ENCODE measurements at places on chromosomes 13 and 19.
A peak's percentile ranks its signal among the peaks of the same experiment; 100 is the strongest.

DNA sequence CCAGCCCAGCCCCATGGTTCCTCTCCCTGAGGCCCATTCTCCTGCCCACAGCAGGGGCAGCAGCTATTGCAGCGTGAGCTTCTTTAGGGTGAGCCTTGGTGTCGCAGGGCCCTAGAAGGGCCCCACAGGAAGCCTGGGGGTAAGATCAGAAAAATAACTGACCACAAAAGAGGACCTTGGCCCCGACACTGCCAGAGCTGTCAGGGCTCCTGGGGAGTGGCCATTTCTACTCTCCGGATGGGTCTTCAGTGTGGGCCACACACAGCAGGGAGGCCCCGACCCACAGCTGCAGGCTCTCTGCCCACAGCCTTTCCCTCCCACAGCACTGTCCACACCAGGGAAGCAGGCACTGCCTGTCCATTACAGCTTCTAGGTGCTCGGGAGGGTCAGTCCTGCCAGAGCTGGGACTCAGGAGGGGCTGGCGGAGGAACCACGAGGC lies 3.5 kb upstream of the SIGLEC8 start:
- no peak for DNase-seq

- no peak for DNase-seq
Observed at GRCh38 chr19:55464662-55465054, at the start of gene C19orf85. C19orf85 (minus strand) TSS chr19:55464751; CDS start chr19:55464554, 197 bp downstream.

DNA sequence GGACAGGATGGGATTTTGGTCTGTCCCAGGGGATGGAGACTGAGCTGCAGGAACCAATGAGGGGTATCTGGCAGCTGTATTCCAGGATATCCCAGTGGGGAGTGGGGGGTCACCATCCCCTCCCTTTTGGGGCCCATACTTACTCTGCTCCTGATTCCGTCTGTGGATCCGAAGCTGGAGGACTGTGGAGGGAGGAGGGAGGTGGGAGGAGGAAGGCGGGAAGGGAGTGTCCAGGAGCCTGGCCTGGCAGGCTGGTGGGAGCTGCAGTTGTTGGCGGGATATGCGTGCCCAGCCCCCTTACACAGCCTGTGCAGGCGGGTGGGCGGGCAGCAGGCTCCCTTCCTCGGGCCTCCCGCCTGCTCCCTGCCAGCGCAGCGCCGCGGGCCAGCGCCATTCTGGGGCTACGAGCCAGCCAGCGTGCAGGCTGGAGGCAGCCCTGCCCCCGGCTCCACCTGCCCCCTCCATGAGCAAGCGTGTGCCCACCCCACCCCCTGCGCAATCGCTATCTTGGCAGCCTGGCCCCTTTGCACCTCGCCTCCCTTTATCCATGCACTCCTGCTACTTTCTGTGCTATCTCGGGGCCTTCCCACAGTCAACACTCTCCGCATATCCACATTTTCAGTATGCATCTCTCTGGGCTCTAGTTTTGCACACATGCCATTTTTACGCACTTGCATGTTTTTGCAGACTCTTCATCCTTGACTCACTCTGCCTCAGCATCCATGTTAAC lies 2.8 kb downstream of the MAMSTR start:
- DNase-seq: no peak

- no peak for DNase-seq
Observed at GRCh38 chr19:1540365-1540925, 16.6 kb downstream of the PLK5 start.

DNA sequence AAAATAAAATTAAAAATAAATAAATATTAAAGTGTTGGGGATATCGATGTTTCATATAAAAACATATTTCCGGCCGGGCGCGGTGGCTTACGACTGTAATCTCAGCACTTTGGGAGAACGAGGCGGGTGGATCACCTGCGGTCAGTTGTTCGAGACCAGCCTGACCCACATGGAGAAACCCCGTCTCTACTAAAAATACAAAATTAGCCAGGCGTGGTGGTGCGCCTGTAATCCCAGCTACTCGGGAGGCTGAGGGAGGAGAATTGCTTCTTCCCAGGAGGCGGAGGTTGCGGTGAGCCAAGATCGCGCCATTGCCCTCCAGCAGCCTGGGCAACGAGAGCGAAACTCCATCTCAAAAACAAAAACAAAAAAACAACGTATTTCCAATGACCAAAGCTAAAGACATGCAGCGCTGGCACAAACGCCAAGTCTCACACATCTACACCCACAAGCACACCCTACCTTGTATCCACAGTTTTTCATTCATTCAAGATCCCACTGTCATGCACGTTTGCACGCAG lies 907 bp downstream of the ZNF569 start:
- DNase-seq: no peak

- no peak for DNase-seq
Observed at GRCh38 chr13:75050419-75051046, 431.4 kb downstream of the TBC1D4 start.

- peak; percentile 81 for DNase-seq
Observed at GRCh38 chr19:3224346-3225168, at the start of gene CELF5. CELF5 (plus strand) TSS chr19:3224661; CDS start chr19:3224740, 79 bp downstream.

DNA sequence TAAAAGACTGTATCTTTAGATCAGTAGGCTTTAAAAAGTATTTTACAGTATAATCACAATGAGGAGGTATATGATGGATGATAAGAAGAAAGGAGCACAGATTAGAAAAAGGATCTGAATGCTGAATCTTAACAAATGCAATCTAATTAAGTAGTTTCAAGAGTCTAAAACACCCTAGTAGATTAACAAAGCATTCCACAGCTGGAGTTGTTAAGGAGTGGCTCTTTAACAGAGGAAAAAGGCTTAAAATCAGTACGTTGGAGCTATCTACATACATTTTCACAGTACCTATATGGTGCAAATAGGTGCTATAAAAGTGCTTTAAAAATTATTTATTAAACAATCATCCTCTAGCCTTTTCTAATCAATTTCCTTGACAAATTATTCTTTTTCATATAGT lies 34.5 kb downstream of the TSC22D1 start:
- no peak for DNase-seq

GRCh38 chr13:93674337-93674755 lies 447.7 kb downstream of the GPC6 start:
- no peak for DNase-seq

DNA sequence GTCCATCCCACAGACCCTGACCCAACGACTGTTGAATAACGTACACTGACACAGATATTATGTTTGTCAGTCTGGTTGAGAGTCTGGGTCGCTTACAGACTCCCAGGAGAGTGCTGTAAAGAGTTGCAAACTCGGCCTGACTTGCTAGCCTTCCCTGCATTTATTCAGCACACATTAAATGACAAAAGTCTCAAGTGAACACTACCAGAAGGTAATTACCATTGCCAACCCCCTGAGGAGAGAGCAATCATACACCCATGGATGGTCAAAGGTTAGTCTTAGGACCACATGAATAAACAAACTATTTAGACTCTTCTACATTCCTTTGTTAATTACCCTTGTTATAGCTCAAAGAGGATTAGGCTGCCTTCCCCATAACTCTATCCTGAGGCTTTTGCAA lies 1048.6 kb downstream of the PCDH17 start:
- no peak for DNase-seq

DNA sequence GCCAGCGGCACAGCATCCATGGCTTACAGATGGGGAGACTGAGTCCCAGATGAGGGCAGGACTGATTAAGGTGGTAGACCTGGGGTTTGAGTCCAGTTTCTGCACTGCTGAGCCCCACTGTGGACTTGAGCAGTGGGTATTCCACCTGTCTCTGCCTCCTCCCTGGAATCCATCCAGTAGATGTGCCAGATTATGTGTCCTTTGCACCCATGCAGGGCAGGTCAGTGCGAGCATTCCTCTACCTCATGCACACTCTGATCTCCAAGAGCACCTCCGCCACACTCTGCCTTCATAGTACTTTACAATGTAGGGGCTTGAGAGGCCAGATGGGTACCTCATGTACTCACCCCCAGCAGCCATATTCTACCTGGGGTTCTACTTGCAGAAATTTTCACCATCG lies 10.0 kb downstream of the ZSCAN22 start:
- no peak for DNase-seq

GRCh38 chr19:19451429-19452242 lies 46.2 kb downstream of the GATAD2A start:
- no peak for DNase-seq

DNA sequence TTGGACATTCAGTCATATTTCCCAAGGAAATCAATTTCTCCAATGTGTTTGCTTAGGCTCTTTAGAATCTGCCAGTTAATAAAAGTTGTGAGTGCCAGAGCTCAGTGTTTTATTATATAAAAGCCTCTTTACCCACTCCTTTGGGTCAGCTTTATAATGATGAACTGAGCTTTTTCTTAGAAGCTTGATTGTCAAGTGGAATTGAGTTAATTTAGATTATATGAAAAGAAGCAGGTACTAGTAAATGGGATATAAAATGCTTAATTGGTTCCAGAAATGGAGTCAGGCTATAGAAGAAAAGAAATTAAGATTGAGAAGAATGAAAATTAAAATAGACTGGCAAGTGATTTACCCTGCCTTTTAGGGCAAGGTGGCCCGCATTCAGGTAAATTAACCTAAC lies 363.2 kb downstream of the SLITRK6 start:
- no peak for DNase-seq

- DNase-seq: no peak
Observed at GRCh38 chr19:39237200-39238184, 7.3 kb downstream of the IFNL3 start.

- DNase-seq: no peak
Observed at GRCh38 chr13:67934617-67935330, 704.6 kb upstream of the PCDH9 start.
